ENCODE measurements at places on chromosomes 16 and 17.

- no peak for DNase-seq
Observed at GRCh38 chr16:19645557-19645981, 72.5 kb downstream of the KNOP1 start.

- no peak for DNase-seq
Observed at GRCh38 chr17:67215991-67216421, 29.0 kb downstream of the HELZ start.

- DNase-seq: no peak
Observed at GRCh38 chr16:89827383-89828198, 684 bp upstream of the SPIRE2 start.

DNA sequence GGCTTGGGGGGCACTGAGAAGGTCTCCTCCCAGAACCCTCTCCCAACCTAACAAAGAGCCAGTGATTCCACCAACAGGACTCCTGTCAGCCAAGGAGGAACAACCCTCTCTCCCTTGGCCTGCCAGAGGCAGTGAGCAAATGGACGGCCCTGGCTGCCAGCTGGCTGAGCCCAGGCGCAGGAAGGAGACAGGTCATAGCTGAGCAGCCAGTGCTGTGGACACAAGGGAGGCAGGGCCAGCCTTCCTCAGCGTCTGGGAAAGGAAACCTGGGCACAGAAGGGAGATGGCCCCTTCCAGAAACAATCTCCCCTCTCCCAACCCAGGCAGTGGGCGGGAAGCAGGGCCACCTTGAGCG is 2.1 kb downstream of the MPO start:
- DNase-seq: no peak

GRCh38 chr17:49465331-49465903 is 29.7 kb upstream of the NGFR start:
- DNase-seq: no peak

DNA sequence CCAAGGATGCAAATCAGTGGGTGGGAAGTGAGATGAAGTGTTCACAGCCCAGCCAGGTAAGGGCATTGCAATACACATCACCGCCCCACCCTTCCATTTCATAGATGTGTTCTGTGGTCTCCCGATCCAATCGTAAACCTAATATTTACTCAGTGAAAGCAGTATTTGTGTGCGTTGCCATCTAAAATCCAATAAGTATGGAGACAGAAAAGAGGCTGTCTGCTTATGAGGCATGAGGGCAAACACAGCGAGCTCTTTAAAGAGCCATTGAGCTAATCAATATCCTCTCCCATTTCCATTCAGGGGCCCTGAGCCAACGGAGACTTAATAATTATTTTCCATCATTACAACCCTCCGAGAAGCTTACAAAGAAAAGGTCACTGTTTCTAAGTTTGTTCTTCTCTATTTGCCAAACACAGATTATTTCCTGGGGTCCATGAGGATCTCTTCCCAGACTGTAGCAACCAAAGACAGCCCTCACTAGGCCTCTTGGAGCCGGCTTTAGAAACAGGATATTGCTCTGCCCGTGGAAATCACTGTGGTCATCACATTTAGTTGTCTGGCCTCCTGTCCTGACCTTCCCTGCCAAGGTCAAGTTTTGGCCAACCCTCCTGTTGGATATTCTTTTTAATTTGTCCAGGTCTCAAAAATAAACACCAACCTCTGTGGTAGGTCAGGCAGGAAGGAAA is 120.1 kb downstream of the SLC39A11 start:
- no peak for DNase-seq

DNA sequence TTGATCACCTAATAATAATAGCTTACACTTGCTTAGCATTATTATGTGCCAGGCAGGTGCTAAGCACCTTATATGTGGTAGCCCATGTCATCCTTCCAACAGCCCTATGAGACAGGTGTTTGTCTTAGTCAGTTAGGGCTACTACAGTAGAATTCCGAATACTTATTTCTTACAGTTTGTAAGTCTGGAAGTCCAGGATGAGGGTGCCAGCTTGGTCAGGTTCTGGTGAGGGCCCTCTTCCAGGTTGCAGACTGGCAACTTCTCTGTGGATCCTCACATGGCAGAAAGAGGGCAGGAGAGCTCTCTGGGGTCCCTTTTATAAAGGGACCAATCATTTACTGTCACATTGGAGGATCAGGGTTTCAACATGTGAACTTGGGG is 19.6 kb upstream of the MYH10 start:
- no peak for DNase-seq

DNA sequence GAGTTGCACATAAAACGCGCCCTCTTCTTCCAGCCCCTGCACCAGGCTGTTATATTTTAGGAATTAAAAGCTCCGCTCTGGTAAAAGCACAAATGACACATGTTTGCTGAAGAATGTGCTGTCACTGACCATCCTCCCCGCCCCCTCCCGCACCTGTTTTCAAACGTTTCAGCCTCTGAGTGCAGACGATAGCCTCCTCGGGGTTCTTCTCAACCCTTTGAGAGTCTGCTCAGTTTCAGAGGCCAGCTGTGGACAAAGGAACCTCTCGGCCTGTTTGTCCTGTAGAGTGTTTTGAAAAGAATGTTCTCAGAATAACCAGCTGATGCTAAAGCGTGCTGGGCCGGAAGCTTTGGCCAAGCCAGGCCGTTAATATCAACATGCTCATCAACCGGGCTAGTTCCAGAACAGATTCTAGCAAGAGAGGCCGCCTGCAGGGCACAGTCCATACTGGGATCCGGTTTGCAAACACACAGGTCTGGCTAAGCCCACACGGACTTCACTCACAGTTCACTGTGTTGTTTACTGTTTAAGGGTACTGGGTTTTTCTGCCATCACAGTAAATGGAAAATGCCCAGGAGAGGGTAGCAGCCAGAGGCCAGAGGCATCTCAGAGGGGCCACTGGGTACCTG is 6.4 kb upstream of the CACNG4 start:
- no peak for DNase-seq

DNA sequence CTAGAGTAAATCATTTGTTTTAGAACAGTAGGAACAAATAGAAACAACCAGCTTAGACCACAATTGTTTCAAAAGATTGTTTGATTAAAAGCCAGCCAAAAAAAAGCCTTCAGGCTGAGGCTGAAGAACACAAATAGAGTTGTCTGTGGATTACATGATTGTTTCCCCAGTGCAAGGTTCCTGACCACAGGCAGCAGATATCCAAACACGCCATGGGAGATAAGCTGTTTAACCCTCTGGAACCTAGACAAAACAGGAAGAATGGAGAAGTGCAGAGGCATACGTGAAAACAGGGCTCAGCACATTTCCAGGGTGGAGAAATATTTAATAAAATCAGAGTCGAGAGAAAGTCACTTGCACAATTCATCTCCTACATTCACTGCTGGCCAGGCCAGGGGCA is 21.0 kb downstream of the ATPAF2 start:
- no peak for DNase-seq

DNA sequence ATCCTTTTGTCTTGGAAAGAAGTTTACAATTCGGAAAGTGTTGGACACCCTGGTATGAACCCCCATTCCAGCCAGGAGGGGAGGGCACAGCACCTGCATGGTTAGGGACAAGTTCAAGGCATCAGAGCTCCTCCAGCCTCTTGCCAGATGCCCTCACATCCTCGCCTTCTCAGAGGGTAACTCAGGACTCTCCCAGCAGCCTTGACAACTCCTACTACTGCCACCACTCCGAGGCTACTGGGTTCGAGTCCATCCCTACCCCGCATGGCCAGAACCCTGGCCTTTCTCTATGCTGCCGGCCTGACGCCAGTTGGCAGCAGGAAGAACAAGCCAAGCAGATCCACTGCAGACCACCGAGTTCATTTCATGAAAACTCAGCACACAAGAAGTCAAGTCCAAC is 34.1 kb downstream of the AXIN2 start:
- no peak for DNase-seq

DNA sequence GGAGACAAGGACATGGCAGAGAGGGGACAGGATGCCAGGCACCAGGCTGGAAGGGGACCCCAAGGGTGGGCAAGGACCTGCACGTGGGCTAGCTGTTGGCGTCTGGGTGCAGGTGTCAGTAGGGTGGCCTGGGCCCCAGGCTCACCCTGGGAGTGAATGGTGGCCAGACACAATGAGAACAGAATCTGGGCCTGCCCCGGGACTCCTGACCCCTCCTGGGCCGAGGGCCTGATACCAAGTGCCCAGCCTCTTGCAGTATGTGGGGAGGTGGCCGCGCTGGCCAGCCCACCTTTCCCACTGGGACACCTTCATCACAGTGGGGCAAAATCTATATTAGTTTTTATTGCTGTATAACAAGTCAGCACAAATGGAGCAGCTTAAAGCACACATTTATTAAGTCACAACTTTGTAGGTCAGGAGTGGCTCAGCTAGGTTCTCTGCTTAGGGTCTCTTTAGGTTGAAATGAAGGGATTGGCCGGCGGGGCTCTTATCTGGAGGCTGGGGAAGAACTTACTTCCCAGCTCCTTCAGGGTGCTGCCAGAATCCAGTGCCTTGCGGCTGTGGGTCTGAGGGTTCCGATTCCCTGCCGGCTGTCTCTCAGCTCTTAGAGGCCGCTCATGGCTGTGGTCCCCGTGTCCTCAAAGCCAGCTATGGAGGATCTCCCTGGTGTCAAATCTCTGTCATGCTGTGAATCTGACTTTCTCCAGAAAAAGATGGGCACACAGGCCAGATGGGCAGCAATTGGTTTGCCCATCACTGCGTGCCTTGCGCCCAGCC is 3.6 kb downstream of the PRSS33 start:
- DNase-seq: no peak

- DNase-seq: no peak
Observed at GRCh38 chr16:85286951-85287814, 174.9 kb upstream of the CIBAR2 start.

- no peak for DNase-seq
Observed at GRCh38 chr16:28189245-28189644, 22.5 kb downstream of the XPO6 start.

DNA sequence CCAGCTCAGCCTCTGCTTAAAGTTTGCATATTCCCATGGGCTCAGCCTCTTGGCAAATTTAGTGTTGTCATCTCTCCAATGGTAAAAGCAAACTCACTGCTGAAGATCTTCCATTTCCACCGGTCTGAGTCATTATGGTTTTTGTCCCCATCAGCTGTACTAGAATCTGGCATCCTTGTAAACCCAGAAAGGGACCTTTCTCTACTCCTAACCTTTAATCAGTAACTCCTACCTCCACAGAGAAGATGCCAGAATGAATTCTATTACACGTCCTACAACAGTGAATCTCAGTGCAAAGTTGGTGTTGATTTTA is 45.8 kb downstream of the ZNF652 start:
- DNase-seq: no peak

DNA sequence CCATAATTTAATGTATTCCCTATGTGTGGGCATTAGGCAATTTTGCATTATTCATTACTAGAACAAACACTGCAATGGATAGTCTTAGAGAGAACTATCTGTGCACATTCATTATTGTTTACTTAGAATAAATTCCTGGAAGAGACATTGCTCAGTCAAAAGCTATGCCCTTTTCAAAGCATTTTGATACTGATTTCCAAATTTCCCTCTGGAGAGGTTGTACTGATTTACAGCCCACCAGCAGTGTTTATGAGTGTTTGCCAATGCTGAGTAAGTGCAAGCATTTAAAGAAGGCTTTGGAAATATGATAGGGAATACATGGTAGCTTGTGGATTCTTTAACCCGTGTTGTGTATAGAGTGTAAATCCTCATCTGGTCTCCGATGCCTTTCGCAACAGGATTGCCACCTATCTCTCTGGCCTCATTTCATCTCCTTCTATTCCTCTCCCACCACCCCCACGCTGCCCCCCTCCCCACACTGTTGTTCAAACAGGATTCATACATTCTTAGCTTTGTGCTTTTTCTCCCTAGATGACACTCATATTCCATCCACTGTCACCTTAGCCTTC is 33.4 kb upstream of the MMD start:
- DNase-seq: no peak

GRCh38 chr16:65988024-65988595 is 378.4 kb upstream of the CDH5 start:
- DNase-seq: no peak

- no peak for DNase-seq
Observed at GRCh38 chr16:11409398-11409797, 64.1 kb downstream of the RMI2 start.

DNA sequence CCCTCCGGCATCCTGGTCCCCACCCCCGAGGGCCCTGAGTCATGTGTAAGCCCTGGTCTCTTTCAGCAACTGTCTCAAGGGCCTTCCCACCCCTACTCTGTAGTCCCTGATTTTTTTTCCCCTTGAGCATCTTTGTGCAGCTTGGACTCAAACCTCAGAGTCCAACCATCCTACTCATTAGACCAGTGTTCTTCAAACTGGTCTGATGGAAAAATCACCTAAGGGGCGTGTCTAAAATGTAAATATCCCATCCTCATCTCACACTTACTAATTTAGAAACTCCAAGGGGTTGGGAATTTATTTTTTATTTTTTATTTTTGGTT is 624 bp downstream of the G6PC3 start:
- DNase-seq: no peak

- no peak for DNase-seq
Observed at GRCh38 chr16:68943961-68944360, 100.6 kb downstream of the TANGO6 start.

DNA sequence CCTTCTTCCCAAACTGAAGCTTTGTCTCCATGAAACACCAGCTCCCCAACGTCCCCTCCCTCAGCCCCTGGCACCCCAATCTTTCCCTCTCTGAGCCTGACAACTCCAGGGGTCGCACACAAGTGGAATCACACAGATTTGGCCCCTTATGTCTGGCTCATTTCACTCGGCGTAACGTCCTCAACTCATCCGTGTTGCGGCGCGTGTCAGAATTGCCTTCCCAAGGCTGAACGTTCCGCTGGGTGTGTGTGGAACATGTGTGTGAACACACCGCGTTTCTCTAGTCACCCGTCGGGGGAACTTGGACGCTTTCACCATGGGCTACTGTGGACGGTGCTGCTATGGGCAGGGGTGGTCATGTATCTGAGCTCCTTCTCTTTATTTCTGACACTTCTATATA is 45.0 kb downstream of the TBC1D16 start:
- no peak for DNase-seq

DNA sequence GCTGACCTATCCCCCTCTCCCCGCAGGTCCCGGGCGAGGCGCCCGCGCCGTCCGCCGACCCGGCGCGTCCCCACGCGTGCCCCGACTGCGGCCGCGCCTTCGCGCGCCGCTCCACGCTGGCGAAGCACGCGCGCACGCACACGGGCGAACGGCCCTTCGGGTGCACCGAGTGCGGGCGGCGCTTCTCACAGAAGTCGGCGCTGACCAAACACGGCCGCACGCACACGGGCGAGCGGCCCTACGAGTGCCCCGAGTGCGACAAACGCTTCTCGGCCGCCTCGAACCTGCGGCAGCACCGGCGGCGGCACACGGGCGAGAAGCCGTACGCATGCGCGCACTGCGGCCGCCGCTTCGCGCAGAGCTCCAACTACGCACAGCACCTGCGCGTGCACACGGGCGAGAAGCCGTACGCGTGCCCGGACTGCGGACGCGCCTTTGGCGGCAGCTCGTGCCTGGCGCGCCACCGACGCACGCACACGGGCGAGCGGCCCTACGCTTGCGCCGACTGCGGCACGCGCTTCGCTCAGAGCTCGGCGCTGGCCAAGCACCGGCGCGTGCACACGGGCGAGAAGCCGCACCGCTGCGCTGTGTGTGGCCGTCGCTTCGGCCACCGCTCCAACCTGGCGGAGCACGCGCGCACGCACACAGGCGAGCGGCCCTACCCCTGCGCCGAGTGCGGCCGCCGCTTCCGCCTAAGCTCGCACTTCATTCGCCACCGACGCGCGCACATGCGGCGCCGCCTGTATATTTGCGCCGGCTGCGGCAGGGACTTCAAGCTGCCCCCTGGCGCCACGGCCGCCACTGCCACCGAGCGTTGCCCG is 10.3 kb downstream of the ZNF771 start:
- peak; percentile 74 for DNase-seq
